ENCODE measurements at places on chromosomes 11 and 22. TPM values are rescaled to one million over a fixed set of nuclear protein-coding genes. Genes with fewer than 3 reads are reported as not detected.

The HOATZ gene
- total RNA-seq, result not detected

The TRIM51 gene
- not detected for total RNA-seq

The KRTAP5-8 gene
- total RNA-seq, result not detected

The C22orf31 gene
- not detected for total RNA-seq

The RFPL3 gene
- not detected for total RNA-seq

The SERGEF gene
- 40.8 TPM for total RNA-seq

The MMP27 gene
- not detected for total RNA-seq
